ENCODE measurements at places on chromosomes 7 and 10.

GRCh38 chr7:134939136-134939535 lies 47.2 kb upstream of the AGBL3 start:
- DNase-seq, result no peak

DNA sequence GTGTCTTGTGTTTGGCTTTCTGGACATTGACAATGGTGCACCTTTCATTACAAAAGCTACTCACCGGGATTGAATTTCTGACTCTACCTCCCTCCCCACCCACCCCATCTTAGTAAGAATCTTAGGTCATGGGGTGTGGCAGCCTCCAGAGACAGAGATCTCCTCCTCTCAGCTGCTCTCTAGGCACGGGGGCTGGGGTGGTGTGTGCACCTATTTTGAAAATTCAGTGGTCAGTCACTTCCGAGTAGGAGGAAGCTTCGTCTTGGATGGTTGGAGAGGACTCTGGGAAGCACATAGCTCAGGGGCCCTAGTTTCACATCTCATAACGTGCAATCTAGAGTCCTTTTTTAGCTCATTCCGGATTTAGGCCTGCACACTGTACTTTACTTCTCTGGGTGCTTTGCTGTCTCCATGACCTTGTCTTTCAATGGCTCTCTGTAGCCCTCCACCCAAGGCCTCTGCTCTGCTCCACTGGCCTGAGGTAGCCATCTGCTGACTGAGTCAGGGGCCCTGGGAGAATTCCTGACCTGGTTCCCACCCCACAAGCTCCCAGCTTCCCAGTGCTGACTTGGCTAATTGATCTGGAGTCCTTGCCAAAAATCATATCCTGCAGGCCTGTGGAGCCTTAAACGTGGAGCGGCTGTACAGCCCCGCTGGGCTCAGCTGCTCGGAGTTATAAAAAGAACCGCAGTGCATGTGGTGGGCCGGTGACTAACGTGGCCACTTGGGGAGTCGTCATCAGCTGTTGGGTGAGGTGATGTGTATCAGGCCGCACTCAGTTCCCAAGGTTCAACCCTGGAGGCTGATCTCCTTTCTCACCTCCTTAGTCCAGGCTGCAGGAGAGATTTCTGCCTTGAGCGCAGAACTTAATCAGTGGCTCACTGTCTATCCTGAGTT lies 19.3 kb upstream of the ADAMTS14 start:
- DNase-seq, result no peak

GRCh38 chr10:117470733-117471132 lies 71.8 kb upstream of the EMX2 start:
- DNase-seq, result no peak

GRCh38 chr10:131396121-131397050 lies 84.9 kb upstream of the TCERG1L start:
- DNase-seq, result no peak

GRCh38 chr7:94974423-94974822 lies 67.0 kb downstream of the PPP1R9A start:
- no peak for DNase-seq

DNA sequence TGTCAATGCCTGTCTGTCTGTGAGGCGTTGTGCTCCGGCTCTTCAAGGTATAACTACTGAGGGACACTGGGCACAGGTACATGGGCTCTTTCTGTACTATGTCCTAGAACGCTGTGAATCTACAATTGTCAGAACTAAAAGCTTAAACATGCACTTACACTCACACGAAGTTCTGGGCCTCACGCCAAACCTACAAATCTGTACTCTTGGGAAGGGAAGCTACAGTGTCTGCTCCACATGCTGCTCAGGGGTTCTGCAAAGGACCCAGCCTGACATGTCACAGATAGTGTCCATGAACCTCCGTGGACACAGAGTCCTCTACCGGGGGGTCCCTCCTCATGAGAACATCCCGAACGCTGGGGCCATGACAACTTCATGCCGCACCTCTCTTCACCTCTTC lies 268.7 kb downstream of the WDR37 start:
- DNase-seq, result no peak
